ENCODE measurements at places on chromosomes 2 and 18.

- no peak for DNase-seq
Measured at GRCh38 chr2:240640939-240641338, 15.7 kb downstream of the GPR35 start.

DNA sequence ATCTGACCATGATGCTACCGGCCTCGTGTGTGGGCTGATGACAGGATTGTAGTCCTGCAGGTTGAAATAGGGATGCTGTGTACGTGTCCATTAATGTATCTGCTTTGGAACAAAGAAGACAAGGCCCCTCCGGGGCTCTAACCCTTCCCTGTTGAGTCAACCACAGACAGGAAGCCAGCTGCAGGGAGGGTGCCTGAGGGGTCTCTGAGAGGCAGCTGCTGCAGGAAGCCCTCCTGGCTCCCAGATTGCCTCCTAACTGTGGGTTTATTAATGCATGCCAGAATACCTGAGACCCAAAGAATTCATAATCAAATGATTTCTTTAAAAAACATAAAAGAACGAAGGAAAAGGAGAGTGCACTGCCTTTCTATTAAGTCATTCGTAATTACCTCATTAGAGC lies 140.4 kb downstream of the CELF4 start:
- no peak for DNase-seq

DNA sequence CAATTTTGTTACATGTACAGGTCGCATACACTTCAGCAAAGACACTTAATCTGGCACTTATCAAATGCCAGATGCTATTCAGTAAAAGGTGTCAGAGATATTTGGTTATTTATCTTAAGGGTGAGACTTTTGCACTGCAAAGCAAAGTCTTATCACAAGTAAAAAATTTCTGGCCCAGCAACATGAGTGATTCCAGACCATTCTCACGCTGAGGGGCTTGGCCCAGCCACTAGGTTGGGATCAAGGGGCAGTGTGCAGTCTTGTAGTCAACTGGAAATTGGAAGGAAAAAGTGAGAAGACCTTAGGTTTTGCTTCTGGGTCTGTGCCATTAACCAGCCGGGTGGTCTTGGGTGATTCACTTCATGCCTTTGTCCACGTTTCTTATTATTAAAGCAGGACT lies 181.6 kb downstream of the RNF144A start:
- DNase-seq = no peak

GRCh38 chr2:171515672-171516298 lies 6.5 kb upstream of the CYBRD1 start:
- DNase-seq = peak; percentile 87

DNA sequence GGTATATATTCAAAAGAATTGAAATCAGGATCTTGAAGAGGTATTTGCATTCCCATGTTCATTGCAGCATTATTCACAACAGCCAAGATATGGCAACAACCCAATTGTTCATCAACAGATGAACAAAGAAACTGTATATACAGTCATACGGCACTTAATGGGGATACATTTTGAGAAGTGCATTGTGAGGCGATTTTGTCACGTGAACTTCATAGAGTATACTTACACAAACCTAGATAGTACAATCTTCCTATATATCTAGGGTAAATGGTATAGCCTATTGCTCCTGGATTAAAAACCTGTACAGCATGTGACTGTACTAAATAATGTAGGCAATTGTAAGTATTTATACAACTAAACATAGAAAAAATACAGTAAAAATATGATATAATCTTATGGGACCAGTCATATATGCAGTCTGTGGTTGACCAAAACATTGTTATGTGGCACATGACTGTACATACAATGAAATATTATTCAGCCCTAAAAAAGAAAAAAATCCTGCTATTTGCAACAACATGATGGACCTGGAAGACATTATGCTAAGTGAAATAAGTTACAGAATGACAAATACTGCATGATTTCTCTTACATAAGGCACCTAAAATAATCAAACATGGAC lies 9.2 kb upstream of the BBS5 start:
- DNase-seq = no peak

DNA sequence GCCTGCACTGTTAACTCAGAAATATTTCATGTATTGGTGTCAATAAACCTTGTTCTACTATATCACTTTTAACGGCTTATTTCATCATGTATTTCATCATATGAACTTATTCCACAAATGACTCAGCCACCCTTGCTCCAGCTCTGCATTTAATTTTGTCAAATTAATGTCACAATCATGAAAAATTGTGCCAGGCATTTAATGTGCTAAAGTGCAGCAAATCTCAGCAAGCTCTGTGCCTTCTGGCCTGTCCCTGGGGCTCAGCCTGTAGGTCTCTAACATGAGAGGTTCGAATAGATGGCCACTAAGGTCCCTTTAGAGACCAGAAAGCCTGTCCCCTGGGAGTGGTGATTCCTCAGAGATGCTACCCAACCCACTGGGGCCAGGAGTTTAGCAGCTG lies 28.6 kb downstream of the BOD1L2 start:
- DNase-seq = no peak

DNA sequence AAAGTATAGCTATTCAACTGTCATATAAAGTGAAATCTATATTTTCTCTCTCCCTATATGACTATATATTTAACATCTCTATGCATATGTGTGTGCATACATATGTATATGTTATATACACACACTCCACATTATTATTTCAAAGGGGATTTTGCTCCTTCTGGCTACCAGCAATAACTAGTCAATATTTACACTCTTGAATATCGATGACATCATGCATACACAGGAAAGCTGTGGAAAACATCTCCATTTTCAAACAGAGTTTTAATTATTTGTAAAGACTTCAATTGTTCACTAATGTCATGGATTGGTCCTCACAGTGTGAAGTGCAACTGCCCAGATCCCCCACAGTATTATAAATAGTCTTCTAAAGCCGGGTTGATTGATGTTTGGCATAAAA lies 195.9 kb upstream of the TCF4 start:
- DNase-seq = no peak

DNA sequence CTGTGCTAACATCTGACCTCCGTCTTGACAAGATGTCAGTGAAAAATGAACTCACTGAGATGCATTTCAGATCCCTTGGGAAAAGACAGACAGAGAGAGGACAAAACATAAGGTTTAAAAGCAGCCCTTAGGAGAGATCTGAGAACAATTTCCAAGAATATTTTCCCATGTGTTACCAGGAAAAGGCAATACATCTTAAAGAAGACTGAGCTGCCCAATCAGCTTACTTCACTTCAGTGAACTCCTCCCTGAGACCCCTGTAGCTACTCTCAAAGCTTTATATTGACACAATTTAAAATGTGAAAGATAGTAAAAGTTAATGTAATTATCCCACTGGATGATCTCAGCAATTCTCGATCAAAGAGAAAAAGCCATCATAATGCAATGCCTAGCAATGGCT lies 505.0 kb downstream of the DCC start:
- DNase-seq = no peak

DNA sequence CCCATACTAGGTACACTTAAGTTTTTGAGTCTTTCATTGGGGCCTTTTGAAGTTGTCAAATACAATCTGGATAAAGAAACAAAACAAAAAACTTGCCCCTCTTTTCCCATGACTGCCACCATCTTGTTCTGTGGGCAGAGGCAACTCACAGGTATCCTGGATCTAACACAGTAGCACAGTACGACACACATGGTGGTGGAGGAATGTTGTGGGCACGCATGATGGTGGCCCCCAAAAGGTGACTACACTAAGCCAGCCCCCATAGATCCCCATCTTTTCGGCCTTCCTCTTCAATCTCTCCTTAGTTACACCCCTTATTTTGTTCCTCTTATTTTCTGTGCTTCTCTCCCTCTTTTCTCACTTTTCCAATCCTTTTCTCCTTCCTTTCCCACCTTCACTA lies 4.5 kb upstream of the STPG4 start:
- no peak for DNase-seq

DNA sequence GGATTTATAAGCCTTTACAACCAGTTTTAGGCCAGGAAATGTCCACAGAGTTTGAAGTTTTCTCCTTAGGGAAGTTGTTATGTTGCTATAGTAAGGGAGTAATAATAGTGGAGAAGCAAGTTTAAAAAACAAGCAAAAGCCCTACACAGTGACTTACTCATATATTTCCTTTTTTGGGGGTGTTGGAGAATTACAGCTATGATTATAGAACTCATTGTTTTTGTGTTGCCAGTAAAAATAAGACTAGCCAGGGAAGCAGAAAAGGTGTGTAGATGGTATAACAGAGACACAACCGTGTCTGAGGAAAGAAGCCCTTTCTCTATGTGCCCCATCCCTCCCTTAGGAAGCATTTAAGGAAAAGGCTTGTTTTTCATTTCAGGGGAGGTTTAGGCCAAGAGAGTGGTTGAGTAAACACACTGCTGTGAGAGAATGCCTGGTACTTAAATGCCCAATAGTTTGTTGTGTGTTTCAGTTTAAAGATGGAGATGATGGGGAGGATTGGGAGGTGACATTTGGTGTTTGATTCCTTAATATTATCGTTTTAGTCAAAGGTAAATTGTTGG lies 2.3 kb downstream of the VAPA start:
- DNase-seq = no peak

GRCh38 chr18:47050468-47050867 lies 15.0 kb upstream of the ELOA2 start:
- peak; percentile 47 for DNase-seq

DNA sequence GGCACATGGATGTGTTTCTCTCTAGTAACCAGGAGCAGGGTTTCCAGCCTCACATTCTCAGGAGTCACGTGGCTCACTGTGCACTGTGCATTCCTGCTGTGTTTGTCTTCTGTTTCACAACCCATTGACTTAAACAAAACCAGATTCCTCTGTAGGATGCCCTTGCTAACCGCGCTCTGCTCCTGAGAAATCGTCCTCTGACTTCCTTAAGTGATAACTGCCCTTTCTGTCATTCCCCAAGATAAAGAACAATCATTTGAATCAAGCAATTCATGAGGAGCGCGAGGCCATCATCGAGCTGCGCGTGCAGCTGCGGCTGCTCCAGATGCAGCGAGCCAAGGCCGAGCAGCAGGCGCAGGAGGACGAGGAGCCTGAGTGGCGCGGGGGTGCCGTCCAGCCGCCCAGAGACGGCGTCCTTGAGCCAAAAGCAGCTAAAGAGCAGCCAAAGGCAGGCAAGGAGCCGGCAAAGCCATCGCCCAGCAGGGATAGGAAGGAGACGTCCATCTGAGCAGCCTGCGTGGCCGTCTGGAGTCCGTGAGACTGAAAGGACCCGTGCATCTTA lies 60.2 kb downstream of the RALBP1 start:
- DNase-seq = peak; percentile 90

- DNase-seq = peak; percentile 72
Measured at GRCh38 chr2:55168221-55169154, 63.6 kb downstream of the CLHC1 start.

GRCh38 chr2:169741-170140 lies 94.1 kb downstream of the SH3YL1 start:
- DNase-seq = no peak

DNA sequence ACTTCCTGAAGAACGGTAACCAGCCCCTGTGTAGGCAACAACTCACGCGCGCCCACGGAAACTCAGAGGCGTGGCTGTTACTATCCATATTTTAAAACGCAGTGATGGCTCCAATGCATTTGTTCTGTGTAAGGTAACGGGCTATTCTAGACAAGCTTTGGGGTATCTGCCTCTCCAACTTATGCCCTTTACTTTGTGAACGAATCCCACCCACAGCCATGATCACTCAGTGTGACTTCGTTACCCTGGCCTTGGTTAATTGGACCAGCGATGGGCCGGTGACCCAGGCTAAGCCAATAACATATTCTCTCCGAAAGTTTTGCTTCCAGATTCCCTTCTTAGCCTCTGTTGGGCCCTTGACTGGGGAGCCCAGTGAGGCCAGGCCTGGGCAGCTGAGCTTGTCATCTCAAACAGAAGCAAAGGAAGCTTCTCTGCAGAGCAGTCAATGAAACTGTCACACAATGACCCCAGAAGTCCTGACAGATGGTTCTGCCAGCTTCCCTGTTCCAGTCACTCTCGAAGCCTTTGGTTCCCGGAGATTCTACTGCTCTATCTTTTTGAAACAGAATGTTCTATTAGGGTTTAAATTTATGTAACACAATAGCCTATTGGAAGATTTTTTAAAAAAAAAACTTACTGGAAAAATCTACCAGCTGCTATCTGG lies 30.7 kb upstream of the ROCK2 start:
- no peak for DNase-seq

DNA sequence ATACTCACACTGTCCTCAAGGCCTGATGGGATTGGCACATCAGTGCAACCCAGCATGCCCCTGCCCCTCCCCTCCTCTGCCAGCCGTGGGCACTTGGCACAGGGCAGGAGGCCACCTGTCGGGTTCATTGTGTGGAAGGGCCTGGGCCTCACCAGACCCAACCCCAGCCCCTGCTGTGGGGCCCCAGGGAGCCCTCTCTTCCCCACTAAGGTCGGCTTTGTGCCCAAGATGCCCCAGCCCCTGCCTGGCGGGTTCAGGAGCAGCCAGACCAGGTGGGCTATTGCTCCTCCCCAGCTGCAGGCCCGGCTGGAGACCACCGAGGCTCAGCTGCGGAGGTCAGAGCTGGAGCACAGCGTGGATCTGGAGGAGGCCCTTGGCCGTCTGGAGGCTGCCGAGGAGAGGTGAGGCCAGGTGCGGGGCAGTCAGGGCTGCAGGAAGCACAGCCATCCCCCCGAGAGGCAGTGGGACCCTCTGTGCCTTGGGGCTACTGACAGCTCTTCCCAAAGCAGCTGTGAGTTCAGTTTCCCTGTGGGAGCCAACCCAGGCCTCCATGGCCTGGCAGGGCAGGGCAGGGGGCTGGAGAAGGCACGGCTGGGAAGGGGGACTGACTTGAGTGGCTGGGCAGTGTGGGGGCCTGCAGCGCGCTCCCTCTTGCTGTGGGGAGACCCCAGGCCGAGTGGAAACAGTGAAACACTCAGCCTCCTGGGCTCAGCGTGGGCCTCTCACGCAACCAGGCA lies 16.3 kb downstream of the CROCC2 start:
- DNase-seq = no peak

DNA sequence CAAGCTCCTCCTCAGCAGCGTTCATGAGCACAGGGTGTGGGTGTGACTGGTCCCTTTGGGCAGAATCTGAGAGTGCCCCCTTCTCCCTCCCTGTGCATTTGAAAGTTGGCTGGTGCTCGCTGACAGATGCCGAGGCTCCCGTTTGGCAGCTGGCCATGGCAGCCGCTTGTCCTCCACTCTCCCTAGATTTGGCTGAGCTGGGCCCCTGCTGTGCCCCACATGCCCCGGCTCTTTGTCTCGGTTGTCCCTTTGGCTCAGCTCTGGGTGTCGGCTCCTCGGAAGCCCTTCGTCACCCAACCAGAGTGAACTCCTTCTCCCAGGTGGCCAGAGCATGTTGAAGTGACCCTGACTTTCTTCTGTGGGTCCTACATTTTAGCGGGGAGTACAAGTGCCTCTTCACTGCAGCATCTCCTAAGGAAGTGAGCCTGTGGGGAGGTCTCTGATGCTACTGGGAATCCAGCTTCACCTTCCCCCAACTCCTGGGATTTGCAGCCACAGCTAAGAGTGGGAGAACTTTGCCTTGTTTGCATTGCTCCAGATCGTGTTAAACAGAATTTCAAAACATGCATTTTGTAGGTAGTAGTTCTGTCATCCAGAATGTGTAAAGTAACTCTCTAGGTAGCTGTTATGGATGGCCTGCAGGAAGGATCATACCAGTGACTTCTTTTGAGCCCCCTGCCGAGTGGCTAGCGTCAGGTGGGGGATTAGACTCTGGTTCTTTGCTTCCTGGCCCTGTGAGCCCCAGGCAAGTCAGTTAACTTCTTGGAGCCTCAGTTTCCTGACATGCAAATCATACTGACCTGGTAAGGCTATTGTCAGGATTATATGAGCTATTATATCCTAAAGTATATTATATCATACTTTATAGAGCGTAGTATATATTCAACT lies 24.2 kb downstream of the HPCAL1 start:
- no peak for DNase-seq

GRCh38 chr2:208501206-208501605 lies 94.6 kb downstream of the PTH2R start:
- DNase-seq = no peak

GRCh38 chr18:37176621-37176934 lies 347.7 kb downstream of the KIAA1328 start:
- no peak for DNase-seq

All from astrocyte of the cerebellum (primary cell).